ENCODE measurements at places on chromosomes 16 and 17.

DNA sequence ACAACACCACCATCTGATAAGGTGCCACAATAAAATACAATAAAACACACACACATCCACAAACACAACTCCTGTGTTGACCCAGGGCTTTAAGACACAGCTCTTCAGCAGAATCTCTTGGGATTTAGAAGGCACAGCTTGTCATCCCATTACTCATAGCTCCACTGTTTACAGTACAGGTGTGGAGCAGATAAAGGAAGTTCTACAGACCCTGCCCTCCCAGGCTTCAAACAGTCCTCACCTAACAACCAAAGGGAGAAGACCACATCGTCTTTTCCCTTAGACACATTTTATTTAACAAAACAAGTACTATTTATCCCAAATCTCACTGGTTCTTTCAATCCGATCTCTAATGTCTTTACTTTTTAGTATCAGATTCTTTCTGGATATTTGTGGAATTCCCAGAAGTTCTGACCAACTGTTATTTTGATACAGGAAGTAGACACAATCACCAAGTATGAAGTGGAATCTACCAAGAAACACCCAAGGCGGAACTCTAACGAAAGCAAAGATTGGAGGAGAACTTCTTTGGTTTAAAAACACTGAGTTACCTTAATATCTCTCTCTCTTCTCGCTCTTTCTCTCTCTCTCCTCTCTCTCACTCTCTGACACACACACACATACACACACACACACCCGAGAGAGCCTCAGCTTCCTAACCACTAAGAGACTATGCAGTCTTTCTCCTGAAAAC lies 46.1 kb downstream of the CYTH1 start:
- no peak for DNase-seq

DNA sequence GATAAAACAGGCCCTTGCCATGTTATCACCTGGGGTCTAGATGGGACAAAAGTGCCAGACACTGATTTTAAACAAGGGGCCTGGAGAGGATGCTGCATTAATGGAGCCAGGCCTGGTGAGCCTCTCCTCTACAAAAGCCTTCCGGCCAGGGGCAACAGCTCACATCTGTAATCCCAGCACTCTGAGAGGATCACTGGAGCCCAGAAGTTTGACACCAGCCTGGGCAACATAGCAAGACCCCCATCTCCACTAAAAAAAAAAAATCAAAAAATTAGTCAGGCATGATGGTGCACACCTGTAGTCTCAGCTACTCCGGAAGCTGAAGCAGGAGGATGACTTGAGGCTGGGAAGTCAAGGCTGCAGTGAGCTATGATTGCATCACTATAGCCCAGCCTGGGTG lies 3.5 kb downstream of the GINS2 start:
- DNase-seq: no peak

- DNase-seq: no peak
Measured at GRCh38 chr16:15518381-15519351, 84.3 kb downstream of the BMERB1 start.

DNA sequence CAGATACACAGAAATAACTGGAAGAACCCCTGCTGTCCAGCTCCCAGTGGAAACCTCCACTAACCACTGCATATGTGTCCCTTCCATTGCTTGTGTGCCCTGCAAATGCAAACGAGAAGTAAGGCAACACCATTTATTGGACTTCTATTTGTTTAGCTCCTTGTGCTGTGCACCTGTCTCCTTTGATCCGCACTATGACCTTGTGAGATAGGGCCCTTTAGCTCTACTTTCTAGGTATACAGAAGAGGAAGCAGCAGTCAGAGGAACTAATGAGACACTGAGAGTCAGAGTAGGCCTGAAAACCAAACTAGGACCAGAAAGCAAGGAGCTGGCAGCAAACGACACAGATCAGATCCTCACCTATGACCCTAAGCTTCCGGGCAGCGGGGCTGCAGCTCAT lies 22.4 kb downstream of the SOX9 start:
- DNase-seq: no peak

DNA sequence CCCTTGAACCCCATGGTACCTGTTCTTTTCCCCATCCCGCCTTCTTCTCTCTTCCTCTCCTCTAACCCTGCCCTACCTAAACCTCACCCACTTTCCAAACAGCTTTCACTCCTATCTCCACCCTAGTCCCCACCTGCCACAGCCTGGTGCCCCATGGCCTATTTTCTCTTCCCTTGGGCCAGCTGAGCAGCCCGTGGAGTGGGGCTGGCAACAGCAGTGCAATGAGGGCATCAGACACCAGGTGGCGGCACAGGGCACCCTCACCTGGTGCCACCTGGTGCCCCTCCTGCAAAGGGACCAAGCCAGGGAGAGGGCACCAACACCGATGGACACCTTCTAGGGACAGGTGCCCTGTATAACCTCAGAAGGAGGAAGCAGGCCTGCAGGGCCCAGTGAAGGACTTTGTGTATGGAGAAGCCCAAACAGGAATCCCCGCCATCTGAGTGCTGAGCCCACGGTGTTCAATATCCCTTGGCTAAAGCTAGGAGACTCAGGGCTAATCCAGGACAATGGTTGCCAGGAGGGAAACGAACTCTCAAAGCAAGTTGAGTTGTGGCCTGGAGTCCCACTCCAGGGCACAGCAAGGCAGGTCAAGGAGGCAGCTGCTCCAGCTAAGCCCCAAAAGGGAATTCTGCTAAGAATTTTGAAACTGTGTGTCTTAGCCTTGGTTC lies 4.0 kb upstream of the ABCC3 start:
- peak; percentile 21 for DNase-seq

DNA sequence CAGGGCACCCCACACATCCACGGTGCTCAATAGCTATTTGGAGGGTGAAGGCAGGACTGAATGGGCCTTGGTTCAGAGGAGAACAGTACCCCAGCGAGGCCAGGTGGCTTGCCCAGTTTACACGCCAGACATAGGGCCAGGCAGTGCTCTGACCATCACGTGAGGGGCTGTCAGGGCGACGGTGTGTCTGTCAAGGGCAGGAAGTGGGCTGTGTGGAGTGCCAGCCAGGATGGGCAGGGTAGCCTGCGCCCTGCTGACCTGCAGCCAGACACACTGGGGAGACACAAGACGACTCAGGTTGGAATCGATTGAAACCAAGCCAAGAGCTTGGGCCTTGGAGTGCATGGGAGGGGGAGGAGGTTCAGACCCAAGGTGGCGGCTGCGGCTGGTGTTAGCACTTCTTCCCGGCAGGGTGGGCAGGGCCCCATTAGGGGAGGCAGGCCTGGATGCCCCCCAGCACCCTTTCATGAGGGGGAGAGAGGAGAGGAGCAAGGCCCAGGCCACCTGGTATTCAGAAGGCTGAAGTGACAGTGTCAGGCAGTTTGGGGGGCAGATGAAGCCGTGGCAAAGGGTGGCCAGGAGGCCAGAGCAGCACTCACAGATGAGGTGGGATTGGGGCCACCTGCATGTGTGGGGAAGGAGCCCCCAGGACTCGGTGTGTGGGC lies 68.2 kb downstream of the SREBF1 start:
- no peak for DNase-seq
